ENCODE measurements at places on chromosomes 3 and 15. TPM values are rescaled to one million over a fixed set of nuclear protein-coding genes. Genes with fewer than 3 reads are reported as not detected.

DNA sequence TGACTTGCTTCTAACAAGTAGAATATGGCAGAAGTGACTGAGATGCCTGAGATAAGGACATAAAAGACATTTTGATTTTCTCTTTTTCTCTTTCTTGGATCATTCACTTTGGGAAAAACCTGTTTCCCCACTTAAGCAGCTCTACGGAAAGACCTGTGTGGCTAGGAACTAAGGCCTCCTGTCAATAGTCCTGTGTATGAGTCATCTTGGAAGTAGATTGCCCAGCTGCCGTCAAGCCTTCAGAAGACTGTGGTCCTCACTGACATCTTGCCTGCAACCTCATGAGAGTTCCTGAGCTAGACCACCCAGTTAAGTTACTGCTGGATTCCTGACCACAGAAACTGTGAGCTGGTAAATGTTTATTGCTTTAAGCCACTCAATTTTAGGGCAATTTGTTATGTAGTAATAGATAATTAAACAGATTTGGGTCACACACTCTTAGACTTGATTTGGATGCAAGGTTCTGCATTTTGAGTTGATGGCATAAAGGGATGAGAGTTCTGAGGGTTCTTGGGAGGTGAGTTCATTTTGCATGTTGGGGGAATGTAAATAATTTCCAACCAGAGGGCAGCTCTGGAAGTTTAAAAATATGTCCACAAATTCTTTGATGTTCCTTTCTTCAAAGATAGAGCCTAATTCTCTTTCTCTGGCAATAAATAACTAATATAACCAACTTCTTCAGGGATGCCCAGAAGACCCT, 229.2 kb downstream of the SQOR start:
- no peaks in the 10 kb centered on the region for H3K36me3 ChIP-seq
- H3K27me3 ChIP-seq = no peaks in the 10 kb centered on the region
- no peak overlapping the region for H3K4me3 ChIP-seq
- DNase-seq = no peak
- H3K4me1 ChIP-seq = no peaks in the 10 kb centered on the region

DNA sequence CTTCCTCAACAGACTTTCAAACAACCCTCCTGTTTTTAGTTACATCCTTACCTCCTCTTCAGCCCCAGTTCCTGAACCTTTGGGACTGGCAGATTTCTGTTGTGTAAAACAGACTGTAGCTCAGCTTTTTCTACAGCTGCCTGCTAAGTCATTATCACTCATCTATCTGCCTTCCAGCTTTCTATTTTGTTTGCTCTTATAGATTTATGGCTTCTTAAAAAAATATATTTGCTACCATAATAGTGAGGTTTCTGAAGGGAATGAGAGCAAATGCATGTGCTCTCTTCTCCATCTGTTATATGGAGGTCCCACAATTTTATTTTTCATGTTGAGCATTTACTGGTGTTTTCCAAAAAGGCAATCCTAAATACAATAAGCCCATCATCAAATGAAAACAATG, 18.2 kb upstream of the GJD2 start:
- H3K36me3 ChIP-seq = no peaks in the 10 kb centered on the region
- H3K4me3 ChIP-seq = no peak overlapping the region
- peaks cover 9% of the 10 kb centered on the region for H3K27me3 ChIP-seq
- H3K4me1 ChIP-seq = peaks cover 8% of the 10 kb centered on the region
- DNase-seq = no peak

DNA sequence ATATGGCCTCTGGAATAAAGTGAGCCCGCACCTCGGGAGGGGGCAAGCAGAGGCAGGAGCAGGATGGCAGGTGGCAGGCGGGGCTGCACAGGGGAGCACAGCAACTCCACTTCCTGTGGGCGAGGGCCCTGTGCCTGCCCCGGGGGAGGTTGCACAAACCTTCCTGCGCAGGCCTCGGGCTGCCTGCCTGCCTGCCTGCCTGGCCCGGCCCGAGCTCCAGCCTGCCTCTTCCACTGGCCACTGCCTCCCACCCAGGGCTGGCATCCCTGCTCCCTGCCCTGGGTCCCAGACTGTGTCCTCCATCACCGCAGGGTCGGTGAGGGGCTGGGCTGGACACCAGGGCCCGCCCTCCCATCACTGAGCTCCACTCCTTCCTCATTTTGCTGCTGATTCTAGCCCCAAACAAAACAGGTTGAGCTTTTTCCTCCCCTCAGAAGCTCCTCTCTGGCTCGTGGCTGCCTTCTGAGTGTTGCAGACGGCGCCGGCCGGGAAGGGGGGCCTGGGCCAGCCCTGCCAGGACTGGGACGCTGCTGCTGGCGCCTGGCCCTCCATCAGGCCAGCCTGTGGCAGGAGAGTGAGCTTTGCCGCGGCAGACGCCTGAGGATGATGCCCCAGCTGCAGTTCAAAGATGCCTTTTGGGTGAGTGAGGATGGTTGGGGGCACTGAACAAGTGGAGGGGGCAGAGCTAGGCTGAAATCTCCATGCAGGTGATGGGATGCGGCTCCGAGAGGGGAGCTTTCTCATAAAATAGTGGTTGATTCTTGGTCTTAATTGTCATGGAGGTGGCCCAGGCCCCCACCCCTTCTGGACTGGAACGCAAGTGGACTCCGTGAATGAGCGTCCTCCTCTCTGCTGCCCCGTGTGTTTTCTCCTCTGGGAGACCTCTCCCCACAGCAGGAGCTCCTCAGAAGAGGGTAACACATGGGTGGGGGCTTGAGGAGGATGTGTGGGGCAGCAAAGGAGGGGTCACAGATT, at the start of gene PSTPIP1:
Gene PSTPIP1, plus strand, starts transcription at position 156 of the 975 bp plus-strand sequence. Its CDS starts 448 bp downstream, at position 604.
- no peak for DNase-seq
- H3K4me1 ChIP-seq = peaks cover 8% of the 10 kb centered on the region
- H3K27me3 ChIP-seq = peaks cover 23% of the 10 kb centered on the region
- no peaks in the 10 kb centered on the region for H3K36me3 ChIP-seq
- no peak within 1 kb of the TSS for H3K27ac ChIP-seq
- no peak within 1 kb of the TSS for H3K4me3 ChIP-seq

GRCh38 chr3:77404871-77405270, 365.0 kb downstream of the ROBO2 start:
- DNase-seq = no peak
- H3K4me1 ChIP-seq = peaks cover 11% of the 10 kb centered on the region
- H3K27ac ChIP-seq = no peak overlapping the region
- no peaks in the 10 kb centered on the region for H3K36me3 ChIP-seq

DNA sequence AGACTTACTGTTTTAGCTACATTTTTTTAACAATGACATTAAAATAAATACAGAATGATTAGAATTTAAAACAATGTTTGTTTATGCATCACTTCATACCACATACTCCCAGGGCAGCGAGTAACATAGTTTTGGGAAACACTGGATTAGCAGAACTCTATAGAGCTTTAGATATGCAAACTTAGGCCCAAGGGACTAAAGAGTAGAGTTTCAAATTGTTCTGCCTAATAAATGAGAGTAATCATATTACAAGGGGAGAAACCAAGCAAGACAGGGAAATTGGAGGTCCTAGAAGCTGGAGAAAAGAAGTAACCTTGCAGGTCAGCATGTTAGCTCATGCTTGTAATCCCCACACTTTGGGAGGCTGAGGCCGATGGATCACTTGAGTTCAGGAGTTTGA, 3.6 kb upstream of the DAZL start:
- no peak overlapping the region for H3K27ac ChIP-seq
- peaks cover 30% of the 10 kb centered on the region for H3K4me1 ChIP-seq
- no peaks in the 10 kb centered on the region for H3K36me3 ChIP-seq
- no peak for DNase-seq
- H3K4me3 ChIP-seq = no peak overlapping the region

LSMEM2 gene
- not detected for total RNA-seq

ARGFX gene
- not detected for total RNA-seq
